ENCODE measurements at places on chromosomes 6 and 20. TPM values are rescaled to one million over a fixed set of nuclear protein-coding genes. Genes with fewer than 3 reads are reported as not detected.

AK9 gene
- total RNA-seq, result 5.5 TPM

DNA sequence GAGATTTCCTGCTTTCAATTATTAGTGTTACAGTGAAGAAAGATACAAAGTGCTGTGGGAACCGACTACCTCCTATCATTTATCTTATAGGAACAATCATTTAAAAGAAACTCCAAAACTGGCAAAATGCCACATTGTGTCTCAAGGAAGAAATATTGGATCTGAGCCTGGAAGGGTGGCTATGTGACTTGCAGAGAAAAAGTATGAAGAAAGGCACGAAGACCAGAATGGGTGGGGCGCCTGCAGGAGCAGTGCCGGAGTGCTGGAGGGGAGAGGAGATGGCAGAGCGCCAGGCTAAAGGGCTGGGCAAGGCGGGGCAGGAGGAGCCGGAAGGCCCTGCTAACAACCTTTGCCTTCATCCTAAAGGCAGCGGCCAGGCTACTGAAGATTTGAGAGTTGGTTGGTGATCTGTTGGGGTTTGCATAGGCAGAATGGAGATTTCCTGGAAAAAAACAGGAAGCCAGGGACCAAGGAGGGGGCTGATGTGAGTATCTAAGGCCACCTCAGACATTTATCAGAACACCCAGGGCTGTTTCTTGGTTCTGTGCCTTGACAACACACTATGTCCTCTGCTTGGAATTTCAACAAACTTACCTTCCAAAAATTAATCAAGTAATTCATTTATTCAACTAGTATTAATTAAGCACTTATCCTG is 125.6 kb downstream of the MAFB start:
- no peak overlapping the region for H3K27ac ChIP-seq
- H3K4me3 ChIP-seq, result no peak overlapping the region
- H3K36me3 ChIP-seq, result no peaks in the 10 kb centered on the region
- DNase-seq, result no peak
- no peaks in the 10 kb centered on the region for H3K27me3 ChIP-seq

DNA sequence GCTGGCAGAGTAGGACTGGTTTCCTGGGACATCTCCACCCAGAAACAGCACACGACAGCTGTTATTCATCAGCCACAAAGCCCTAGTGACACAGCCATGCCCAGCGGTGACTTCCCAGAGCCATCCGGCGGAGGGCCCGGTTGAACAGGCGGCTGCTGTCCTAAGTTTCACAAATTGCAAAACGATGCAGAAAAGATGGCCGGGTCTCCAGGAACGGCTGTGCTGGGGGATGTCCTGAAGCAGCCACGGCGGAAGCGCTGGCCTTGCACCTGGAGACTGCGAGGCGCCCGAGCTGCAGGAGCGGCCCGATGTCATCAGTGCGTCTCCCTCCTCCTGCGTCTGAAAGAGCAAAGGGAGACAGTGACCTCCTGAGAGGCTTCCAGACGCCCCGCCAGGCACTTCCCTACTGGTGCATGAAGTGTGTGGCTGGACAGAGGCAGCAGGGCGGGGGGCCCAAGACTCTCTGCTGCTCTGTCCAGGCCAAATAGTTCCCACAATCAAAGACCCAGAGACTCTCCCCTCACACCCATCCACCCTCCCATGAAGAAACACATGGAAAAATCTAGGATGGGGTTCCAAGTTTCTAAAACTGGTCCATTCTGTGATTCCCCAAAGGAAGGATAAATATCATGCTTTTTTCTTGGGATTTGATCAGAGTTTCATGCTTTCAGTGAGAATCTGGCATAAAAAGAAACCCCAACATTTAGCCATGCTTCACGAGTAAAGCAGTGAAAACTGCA is 44.0 kb downstream of the SSR1 start:
- no peaks in the 10 kb centered on the region for H3K27me3 ChIP-seq
- H3K27ac ChIP-seq, result no peak overlapping the region
- no peak for DNase-seq
- no peaks in the 10 kb centered on the region for H3K36me3 ChIP-seq
- H3K4me1 ChIP-seq, result no peaks in the 10 kb centered on the region
- H3K4me3 ChIP-seq, result no peak overlapping the region

AVP gene
- not detected for total RNA-seq

PPP1R18 gene
- 57.6 TPM for total RNA-seq

TGM3 gene
- total RNA-seq, result not detected

DNA sequence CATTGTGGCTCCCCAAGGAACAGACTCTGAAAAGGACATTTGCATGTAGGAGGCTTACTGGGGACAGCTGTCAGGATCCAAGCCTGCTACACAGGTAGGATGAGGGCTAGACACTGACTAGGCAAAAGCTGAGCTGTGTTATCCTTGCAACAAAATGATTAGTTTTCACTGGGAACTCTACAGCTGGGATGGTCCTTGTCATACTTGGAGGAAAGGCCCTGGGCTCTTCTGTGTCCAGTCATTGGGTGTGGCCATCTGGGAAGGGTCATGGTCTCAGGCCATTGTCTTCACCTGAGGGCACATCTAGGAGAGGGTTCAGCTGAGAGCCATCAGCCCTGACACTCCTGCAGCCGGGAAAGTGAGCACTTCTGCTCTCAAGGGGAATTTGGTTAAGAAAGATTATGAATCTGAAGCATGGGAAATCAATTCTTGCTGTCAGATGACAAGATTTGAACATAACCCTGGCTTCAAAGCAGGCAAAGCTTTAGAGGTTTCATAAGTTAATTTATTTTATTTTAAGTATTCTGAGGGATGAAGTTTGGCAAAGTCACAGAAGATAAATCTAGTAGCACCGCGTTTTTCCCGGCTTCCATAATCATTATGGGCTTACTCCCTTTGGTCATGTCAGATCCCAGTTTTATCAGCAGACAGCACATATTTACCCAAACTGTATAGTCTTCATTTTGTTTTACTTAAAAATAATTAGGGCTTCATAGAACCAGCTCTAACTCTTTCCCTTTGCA is 78.4 kb upstream of the SLC22A23 start:
- no peak for DNase-seq
- H3K27ac ChIP-seq, result no peak overlapping the region
- H3K36me3 ChIP-seq, result no peaks in the 10 kb centered on the region
- H3K27me3 ChIP-seq, result no peaks in the 10 kb centered on the region
- no peak overlapping the region for H3K4me3 ChIP-seq
- no peaks in the 10 kb centered on the region for H3K4me1 ChIP-seq

TCP11 gene
- total RNA-seq, result 0.61 TPM

DNA sequence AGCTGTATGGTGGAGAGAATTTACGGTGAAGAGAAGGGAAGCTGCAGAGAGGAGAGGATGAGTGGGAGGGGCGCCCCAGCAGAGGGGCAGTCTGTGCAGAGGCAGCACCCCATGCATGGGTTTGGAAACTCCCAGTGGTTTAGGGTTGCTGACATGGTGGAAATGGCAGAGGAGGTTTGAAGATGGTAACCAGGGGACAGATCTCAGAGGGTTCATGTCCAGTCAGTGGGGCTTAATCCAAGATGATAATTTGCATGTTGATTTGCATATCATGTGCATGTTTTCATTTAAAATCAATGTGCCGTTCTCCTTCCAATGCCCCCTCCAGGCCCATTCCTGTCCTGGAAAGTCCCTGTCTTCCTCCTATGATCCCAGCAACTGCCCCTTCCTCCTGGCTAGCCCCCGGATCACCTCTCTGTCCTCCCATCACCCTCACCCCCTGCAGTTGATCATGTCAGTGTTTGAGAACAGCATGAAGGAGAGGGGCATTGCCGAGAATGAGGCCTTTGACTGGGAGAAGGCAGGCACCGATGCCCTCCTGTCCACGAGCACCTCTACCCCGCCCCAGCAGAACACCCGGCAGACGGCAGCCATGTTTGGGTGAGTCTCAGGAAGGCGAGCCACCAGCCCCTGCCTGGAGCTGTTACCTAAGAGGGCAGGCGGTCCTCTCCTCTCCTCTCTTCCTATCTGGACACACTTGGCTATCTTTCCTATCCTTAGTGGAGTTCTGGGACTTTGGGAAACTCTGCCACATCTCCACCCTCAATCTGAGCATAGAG is 14.3 kb downstream of the TTBK1 start:
- H3K27ac ChIP-seq, result no peak overlapping the region
- no peaks in the 10 kb centered on the region for H3K4me1 ChIP-seq
- no peak overlapping the region for H3K4me3 ChIP-seq
- no peaks in the 10 kb centered on the region for H3K27me3 ChIP-seq
- no peak for DNase-seq

TMEM14B gene
- total RNA-seq, result 64.7 TPM

GRCh38 chr20:45059022-45059728 is 41.8 kb downstream of the KCNS1 start:
- H3K36me3 ChIP-seq, result no peaks in the 10 kb centered on the region
- no peak overlapping the region for H3K4me3 ChIP-seq
- H3K4me1 ChIP-seq, result peaks cover 1% of the 10 kb centered on the region
- H3K27ac ChIP-seq, result no peak overlapping the region

- no peaks in the 10 kb centered on the region for H3K4me1 ChIP-seq
- no peak overlapping the region for H3K27ac ChIP-seq
- no peaks in the 10 kb centered on the region for H3K36me3 ChIP-seq
- H3K4me3 ChIP-seq, result no peak overlapping the region
- H3K27me3 ChIP-seq, result no peaks in the 10 kb centered on the region
- no peak for DNase-seq
Measured at GRCh38 chr6:89596056-89596455, 42.5 kb downstream of the LYRM2 start.

GRCh38 chr6:80872199-80872950 is 765.9 kb downstream of the BCKDHB start:
- no peak for DNase-seq
- no peak overlapping the region for H3K4me3 ChIP-seq
- no peak overlapping the region for H3K27ac ChIP-seq
- no peaks in the 10 kb centered on the region for H3K27me3 ChIP-seq
- no peaks in the 10 kb centered on the region for H3K36me3 ChIP-seq
- no peaks in the 10 kb centered on the region for H3K4me1 ChIP-seq

DNA sequence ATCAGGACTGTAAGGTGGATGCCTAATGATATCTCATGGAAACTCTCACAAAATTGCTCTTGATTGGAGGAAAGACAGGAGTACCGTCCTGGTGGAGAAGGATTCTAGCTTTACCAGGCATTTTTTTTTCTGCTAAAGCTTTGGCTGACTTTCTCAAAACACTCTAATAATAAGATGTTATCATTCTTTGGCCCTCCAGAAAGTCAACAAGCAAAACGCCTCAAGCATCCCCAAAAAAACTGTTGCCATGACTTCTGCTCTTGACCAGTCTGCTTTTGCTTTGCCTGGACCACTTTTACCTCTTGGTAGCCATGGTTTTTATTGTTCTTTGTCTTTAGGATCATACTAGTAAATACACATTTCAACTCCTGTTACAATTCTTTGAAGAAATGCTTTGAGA is 55.5 kb upstream of the RUNX2 start:
- no peaks in the 10 kb centered on the region for H3K36me3 ChIP-seq
- H3K27ac ChIP-seq, result no peak overlapping the region

- H3K36me3 ChIP-seq, result no peaks in the 10 kb centered on the region
- no peak for DNase-seq
Measured at GRCh38 chr6:53330137-53330536, 18.6 kb downstream of the ELOVL5 start.

ARFGEF3 gene
- 0.18 TPM for total RNA-seq

DNA sequence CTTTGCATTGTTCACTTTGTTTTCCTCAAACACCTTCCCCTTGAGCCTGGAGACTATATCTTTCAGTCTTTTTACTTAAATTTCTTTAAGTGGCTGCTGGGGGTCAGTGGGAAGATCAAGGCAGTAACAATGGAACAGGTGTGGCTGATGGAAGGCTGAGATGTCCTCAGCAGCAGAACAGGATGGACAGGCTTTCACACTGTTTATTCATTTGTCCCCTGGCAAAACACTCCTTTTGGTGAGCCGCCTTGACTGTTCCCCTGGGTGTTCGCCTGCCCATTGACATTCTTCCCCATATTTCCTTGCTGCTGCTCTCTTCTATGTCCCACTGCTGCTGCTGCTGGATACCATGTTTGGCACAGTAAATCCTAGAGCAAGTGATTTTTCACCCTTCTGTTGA is 38.1 kb downstream of the RNF144B start:
- no peak for DNase-seq
- no peak overlapping the region for H3K4me3 ChIP-seq
- H3K27ac ChIP-seq, result no peak overlapping the region

DNA sequence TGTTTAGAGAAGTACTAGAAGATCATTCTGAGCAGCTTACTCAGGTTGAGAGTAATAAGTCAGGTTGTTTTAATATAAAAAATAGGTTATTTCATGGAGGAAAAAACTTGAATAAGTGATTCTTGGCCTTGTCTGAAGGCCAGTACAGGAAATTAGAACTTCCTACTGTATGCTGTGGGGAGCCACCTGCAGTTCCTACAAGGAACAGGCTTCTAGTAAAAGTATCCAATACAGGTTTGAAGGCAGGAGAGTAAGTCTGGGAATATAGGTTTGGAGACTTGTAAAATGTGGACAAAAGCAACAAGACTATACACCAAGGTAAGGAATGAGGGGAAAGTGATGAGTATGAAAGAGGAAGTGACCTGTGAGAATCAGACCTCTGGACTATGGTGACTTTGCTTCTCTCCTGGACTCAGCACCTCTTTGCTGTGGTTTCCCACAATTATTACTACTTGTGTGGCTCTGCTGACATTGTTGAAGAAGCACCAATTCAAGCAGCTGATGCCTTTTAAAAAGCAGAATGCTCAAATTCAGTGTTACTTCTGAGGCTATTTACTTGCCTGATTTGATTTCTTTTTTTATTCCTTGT is 278.6 kb downstream of the TBC1D7 start:
- no peak overlapping the region for H3K27ac ChIP-seq
- no peak overlapping the region for H3K4me3 ChIP-seq
- no peak for DNase-seq
- H3K27me3 ChIP-seq, result no peaks in the 10 kb centered on the region
- H3K4me1 ChIP-seq, result no peaks in the 10 kb centered on the region
- H3K36me3 ChIP-seq, result no peaks in the 10 kb centered on the region

LRRC73 gene
- total RNA-seq, result 4.8 TPM
